Gastroesophageal sphincter (tissue), 4 donors: ENCODE measurements at places on chromosomes 4 and X.

GRCh38 chr4:1241466-1241935 is 7.4 kb downstream of the CTBP1 start:
- ATAC-seq: no peak

DNA sequence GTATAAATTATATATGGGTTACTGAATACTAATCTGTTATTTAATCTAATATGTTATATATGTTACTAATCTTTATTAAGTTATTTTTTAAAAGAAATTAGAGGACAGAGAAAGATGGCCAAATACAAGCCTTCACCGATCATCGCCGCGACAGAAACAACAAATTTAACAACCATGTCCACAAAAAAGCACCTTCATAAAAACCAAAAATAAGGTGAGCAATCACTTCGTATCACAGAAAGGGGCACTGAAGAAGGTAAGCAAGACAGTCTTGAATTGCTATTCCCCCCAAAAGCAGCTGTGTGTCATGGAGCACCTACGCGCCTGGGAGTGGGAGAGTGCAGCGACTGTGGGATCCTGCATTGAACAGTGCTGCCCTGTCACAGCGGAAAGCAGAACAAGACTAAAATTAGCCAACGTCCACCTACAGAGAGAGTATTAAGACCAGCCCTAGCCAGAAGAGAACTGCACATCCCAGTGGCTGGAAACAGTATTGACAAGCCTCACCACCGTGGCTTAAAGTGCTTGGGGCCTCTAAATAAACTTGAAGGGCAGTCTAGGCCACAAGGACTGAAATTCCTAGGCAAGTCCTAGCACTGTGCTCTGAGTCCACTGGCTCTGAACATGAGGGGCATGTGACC is 38.5 kb downstream of the LRBA start:
- no peak for ATAC-seq

GRCh38 chr4:162938738-162939485 is 227.8 kb downstream of the NAF1 start:
- ATAC-seq: no peak

- ATAC-seq: no peak
Measured at GRCh38 chr4:48153791-48154550, 19.9 kb upstream of the TXK start.

- no peak for ATAC-seq
Measured at GRCh38 chrX:149871940-149872339, 9.0 kb upstream of the MAGEA8 start.

GRCh38 chr4:16707874-16708273 is 190.6 kb downstream of the LDB2 start:
- ATAC-seq: no peak

DNA sequence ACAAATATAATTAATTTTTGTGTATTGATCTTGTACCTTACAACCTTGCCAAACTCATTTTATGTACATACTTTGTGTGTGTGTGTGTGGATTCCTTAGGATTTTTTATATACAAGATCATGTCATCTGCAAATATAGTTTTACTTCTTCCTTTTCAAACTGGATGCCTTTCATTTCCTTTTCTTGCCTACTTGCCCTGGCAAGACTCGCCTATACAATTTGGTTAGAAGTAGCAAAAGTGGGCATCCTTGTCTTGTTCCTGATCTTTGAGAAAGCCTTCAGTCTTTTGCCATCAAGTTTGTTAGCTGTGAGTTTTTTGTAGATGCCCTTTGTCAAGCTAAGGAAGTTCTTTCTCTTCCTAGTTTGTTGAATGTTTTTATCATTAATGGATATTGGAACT is 30.5 kb downstream of the RUFY3 start:
- ATAC-seq: no peak
